NT2/D1 (cell line): ENCODE measurements at places on chromosomes 5 and 9.

GRCh38 chr5:149610589-149611255 lies 29.4 kb downstream of the ARHGEF37 start:
- no peak for DNase-seq

DNA sequence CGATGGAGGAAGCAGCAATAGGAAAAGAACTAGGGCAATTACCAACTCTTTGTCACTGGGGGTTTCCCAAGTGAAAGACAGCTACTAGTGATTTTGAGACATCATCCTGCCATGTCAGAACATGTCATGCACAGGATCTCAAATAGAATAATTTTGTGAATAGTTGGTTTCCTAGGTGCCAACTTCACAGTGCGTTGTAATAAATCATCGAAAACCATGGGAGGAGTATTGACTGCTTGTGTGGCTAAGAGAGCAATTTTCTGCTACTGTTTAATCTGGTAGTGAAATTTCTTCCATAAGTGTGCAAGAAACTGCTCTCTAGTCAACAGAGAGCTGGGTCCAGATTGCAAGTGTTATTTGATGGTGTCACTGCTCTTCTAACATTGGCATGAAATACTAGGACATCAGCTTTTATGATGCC lies 168.6 kb downstream of the NNT start:
- DNase-seq, result no peak

DNA sequence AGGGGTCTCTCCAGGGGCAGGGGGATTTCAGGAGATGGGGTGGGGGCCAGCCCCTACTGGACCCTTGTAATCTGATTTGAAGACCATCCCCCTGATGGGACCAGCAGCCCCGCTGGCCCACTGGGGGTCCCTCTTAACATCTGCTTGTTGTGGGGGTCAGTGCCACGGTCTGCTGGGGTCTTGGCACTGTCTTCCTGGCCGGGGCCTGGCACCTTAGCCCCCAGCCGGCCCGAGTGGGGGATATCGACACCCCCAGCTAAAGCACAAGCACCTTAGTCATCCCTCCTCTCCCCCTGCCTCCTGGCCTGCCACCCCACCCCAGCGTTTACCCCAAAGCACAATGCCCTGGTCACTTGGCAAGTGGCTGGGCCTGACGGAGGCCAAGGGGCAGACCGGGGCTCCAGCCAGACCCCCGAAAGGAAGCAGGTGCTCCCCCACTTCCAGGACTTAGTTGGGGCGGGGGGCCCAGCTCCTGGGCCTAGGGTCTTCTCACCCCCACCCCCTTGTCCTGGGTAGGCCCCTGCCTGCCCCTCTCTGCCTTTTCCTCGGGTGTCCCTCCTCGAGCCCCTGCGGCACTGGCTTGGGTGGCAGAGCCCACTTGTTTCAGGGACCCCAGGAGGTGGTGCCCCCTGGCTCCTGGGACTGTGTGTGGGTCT lies 1.4 kb upstream of the NFX1 start:
- no peak for DNase-seq

GRCh38 chr9:120435091-120435490 lies 144.9 kb downstream of the CDK5RAP2 start:
- no peak for DNase-seq

- no peak for DNase-seq
Measured at GRCh38 chr5:168734620-168735300, 155.6 kb upstream of the PANK3 start.

GRCh38 chr9:107174441-107174840 lies 108.6 kb upstream of the RAD23B start:
- DNase-seq, result no peak

DNA sequence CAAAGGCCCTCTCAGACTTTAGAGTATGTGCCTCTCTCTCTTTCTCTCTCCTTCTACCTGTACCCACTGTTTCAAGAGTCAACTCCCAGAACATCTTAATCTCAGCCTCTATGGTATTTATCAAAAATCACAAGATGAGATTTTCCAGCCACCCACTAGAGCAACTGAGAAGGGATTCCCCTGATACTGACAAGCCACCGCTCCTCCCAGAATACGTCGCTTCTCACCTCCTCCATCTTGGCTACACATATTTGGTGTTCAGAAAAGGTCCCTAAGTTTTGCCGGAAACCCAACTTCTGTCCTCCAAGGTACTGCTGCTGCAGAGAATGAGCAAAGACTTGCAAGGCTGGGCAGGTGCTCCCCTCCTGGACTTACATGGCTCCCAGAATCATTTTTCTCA lies 6.1 kb downstream of the GARIN3 start:
- DNase-seq, result no peak

- no peak for DNase-seq
Measured at GRCh38 chr9:96574455-96574854, 45.2 kb downstream of the CDC14B start.

- no peak for DNase-seq
Measured at GRCh38 chr9:93222890-93223259, 38.9 kb downstream of the WNK2 start.

DNA sequence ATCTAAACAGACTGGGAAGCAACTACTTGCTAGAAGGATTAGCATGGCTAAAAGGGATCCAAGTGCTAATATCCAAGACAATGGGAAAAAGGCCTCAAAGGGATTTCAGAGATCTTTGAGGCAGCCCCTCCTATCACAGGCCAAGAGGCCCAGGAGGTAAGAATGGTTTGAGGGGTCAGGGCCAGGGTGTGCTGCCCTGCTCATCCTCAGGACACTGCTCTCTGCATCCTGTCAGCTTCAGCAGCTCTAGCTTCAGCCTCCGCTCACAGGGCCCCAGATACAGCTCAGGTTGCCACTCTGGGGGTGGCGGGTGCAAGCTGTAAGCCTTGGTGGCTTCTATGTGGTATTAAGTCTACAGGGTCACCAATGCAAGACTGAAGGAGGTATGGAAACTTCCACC lies 278.7 kb downstream of the PARP8 start:
- DNase-seq, result no peak

GRCh38 chr5:173771121-173771724 lies 116.9 kb upstream of the CPEB4 start:
- no peak for DNase-seq

- no peak for DNase-seq
Measured at GRCh38 chr9:40907657-40908624, 220.5 kb downstream of the FOXD4L6 start.

GRCh38 chr5:121949885-121950284 lies 11.9 kb upstream of the SRFBP1 start:
- no peak for DNase-seq

- no peak for DNase-seq
Measured at GRCh38 chr5:157164521-157164920, 1.5 kb downstream of the GARIN3 start.

GRCh38 chr5:180470361-180470760 lies 23.8 kb upstream of the CNOT6 start:
- DNase-seq, result no peak

- DNase-seq, result no peak
Measured at GRCh38 chr5:43875741-43876140, 272.8 kb downstream of the NNT start.

GRCh38 chr5:167855818-167856217 lies 435.6 kb upstream of the WWC1 start:
- no peak for DNase-seq

DNA sequence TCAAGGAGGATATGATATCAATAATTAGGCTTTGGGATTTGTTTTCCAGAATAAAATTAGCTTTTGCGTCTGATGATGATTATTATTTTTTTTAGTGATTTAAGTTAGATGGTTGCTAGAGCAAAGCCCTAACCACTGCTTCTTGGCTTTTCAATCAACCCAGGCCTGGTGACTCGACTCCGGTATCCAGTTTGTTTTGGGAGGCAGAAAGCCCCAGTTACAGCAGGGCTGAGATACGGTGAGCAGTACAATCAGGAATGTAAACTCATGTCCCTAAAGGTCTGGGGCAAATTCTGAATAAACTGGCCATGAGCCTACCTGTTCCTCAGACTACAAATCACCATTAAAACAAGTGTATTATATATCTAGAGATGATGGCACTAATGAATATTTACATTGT lies 24.4 kb upstream of the CYFIP2 start:
- no peak for DNase-seq

GRCh38 chr9:130437011-130437789 lies 7.6 kb upstream of the ASS1 start:
- no peak for DNase-seq

DNA sequence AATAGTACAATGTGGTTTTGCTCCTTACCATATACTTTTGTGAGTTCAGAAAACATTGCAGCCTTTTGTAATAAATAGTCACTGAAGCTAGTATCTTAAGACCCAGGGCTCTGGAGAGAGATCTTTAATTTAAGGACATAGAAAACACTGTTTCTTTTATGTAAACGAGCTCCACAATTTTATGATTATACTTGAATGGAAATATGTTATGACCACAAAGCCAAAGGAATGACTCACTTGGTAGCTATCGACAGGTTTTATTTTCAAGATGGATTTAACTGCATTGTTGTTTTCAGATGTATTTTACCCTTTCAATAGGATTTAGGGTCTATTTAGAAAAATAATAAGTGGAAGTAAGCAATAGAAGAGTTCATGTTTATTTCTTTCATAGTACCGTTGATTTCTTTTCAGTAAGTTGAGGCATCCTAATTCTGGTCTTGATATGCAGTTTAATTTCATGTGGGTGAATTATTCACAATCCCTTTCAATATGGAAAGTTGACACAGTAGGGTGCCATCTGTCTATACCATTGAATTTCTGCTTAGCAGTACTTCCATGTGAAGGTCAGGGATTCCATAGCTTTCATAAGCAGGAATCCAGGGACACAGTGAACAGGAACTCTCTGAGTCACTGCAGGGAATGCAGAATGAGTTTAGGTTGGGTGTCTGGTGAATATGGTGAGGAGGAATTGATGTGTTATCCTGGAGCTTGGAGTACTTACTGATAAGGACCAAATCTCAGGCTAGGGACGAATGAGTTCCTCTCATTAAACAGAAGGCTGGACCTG lies 157.6 kb downstream of the CD180 start:
- DNase-seq, result no peak

DNA sequence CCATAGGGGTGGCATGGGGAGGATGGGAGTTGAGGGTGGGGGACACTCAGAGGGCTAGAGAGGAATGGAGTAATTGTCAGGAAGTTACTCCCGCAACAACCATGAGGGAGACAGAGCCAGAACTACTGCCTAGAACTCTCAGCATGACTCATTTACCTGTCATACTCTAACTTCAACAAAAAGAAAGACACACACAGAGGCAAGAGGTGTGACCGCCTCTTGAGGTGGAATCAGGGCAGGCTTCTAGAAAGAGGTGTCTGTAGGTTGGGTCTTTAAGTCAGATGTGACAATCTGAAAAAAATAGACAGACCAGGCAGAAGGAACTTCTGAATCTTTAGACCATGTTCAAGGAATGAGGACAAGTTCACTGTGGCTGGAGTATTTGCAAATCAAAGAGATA lies 73.4 kb downstream of the GABBR2 start:
- no peak for DNase-seq

GRCh38 chr9:118929287-118929686 lies 439.9 kb downstream of the BRINP1 start:
- no peak for DNase-seq

- no peak for DNase-seq
Measured at GRCh38 chr9:113941056-113941455, 64.9 kb downstream of the ZNF618 start.

- no peak for DNase-seq
Measured at GRCh38 chr5:147507480-147508126, 2.3 kb downstream of the DPYSL3 start.

DNA sequence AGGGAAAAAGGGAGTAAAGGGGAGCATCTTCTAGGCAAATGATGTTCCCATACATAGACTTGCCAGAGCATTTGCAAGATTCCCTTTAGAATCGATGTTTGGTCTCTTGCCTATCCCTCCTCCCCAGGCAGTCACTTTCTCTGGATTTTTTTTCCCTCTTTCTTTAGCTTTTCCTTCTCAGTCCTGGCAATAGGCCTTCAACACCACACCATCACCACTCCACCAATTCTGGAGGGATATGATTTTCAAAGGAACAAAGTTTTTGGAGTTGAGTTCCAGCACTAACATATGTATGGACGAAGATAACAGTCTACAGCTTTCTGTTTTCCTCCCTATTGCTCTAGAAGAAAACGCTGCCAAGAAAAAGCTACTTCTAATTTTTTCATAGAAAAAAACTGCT lies 377.4 kb downstream of the PDE4D start:
- DNase-seq, result no peak

DNA sequence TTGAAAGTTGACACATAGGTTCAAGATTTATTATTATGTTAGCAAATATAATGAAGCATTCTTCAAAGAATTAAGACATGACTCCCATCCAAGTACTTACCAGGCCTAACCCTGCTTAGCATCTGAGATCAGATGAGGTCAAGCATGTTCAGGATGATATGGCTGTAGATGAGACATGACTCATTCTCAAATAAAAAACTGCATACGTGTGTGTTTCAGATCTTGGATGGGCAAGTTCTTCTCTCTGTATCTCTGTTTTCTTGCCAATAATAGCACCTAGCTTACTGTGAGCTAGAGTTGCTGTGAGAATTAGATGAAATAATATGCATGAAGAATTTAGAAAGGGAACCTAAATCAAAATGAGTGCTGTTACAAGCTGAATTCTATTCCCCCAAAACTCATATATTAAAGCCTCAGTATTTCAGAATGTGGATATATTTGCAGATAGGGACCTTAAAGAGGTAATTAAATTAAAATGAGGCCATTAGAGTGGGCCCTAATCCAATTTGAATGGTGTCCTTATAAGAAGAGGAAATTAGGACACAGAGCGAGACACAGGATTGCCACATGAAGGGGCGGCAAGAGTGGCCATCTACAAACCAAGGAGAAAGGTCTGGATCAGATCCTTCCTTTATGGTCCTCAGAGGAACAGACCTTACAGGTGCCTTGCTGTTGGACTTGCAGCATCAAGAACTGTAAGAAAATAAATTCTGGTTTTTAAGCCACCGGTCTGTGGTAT lies 146.2 kb downstream of the MARCHF11 start:
- DNase-seq, result no peak

- DNase-seq, result no peak
Measured at GRCh38 chr9:135768516-135769218, 66.7 kb downstream of the KCNT1 start.

- DNase-seq, result no peak
Measured at GRCh38 chr5:145294331-145294730, 540.8 kb downstream of the PRELID2 start.

- DNase-seq, result no peak
Measured at GRCh38 chr9:114089206-114089840, 9.8 kb downstream of the KIF12 start.
